ENCODE measurements at places on chromosomes 12 and 14.

DNA sequence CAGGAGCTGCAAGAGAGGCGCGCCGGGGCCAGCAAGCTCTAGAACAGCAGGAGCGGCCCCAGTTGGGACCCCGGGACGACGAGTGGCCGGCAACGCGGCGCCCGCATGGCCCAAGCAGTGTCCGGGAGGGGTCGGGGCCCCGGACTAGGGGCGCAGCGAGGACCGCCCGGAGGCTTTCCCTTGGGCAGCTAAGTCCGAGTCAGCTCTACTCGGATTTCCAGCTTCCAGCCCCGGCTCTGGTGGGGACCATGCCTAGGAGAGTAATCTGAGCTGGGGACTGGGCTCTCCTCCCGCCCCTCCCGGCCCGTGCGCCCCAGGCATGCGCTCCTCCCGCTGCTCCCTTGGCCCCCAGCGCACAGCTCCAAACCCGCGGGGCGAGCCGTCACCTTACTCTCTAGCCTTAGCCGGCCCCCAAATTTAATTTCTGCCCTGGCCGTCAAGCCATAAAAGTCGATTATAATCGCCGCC lies 41.6 kb upstream of the CAPRIN2 start:
- peak; percentile 74 for DNase-seq

- DNase-seq: no peak
These were observed 110.2 kb downstream of the NEDD1 start for GRCh38 chr12:97017213-97017612.

DNA sequence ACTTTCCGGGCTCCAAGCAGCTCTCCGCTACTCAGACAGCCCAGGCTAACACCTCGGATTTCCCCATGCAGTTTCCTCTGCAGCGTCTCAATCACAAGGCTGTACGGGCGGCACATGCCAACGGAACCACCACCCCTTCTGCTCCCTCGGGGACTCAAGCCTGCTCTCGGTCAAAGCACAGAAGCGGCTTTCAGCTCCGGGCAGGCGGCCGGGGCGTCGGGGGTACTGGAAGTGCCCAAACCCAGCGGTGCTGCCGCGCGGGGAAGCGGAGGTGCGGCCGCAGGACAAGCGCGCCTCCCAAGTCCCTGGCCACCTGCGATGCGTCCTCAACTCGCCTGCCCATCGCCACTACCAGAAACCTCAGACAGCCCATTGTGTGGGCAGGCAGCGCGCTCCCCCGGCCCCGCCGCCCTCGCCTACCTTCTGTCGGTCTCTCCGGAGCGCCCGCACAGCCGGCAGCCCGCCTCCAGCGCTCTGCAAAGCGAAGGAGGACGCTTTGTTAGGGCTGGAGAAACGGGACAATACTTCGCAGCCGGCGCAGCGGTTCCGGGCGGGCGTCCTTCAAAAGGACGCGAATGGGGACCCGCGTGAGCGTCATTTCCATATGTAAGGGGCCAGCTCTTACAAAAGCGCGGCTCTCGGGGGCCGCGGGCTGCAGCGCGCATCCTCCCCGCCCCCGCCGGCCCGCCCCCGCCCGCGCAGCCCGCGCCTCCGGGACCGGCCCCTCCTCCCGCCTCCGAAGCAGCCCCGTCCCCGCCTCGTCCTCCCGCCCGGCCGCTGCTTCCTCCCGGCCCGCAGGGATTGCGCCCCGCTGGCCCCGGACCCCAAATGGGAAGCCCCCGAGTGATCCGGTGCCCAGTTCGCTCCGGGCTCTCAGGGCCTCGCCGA lies 674 bp downstream of the NIN start:
- DNase-seq: no peak

DNA sequence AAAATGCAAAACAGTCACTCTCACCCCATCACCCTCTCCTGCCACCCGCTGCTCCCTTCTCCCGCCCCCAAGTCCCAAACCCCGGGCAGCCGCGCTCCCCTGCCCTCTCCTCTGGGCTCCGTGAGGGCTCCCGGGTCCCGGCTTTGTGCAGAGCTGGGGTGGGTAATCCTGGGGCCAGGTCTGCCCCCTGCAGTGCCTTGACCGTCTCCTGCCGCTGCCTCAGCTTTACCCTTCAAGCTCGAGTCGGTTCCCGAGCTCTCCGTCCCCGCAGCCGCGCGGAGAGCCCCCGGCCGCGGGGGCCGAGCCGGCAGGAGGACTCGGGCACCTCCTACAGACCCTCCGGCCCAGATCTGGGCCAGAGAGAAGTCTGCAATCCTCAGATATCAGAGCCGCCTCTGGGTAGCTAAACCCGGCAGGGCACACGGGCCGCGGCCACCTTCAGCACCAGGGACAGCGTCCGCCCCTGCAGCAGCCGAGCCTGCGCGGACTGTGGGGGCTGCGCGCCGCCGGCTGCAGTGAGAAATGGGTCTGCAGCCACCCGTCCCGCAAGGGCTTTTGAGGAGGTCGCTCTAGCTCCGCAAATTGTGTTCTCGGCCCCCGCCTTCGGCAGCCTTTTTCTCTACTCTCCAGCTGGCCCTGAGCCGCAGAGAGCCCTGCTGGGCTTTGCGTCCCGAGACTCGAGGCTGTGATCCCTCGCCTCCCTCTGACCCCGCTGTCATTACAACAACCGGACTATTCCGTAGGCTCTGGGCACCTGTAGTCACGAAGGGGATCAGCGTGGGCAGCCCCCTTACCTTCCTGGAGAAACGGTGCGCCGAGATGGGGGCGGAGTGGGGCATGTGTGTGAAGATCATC lies 1.2 kb downstream of the PRMT8 start:
- DNase-seq: peak; percentile 54

GRCh38 chr14:99230208-99231151 lies 41.5 kb downstream of the BCL11B start:
- DNase-seq: peak; percentile 64

DNA sequence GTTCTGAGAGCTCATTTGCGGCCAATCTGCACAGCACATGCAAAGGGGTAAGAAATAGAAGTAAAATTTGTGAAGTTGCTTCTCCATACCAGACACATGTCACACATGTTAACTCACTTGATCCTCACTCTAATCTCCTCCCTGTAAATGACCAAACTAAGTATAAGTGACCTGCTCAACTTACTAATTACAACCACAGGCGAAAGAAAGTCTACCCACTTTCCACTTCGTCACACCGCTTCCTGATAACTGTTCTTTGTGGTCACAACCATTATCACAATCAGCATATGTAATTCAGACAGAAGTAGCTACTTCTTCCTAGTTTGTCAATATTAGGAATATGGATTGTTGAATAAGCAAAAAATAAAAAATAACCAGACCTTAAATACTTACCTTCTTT lies 293.7 kb upstream of the CLEC14A start:
- DNase-seq: no peak

DNA sequence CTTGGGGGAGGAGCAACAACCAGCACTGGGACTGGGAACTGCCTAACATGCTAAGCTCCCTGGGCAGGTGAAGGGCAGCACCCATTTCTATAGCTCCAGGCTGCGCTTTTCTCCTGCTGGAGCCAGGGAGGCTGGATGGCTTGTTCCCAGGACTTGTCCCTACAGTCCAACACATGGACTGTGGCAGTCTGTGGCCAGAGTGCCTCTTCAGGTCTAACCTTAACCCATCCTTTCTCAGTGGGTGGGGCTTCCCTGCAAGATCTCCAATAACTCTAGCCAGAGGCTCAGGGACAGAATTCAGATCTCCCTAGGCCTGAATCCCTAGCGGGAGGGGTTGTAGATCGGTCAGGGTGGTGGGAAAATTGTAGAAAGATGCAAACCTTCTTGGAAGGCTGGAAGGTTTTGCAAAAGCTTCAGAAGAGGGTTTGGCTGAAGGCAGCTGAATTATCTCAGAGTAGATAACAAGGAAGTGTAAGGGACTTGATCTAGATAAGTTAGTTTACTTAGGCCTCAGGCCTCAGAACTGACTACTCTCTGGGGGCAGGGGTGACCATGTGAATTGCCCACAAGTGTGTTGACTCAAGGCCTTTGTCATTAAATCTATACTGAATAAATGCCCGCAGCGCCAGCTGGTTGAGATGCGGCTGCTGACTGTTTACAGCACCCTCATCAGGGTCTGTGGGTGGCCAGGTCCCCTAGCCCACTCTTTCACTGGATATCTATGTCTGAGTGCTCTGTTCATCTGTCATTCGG lies 60.7 kb downstream of the SSPN start:
- DNase-seq: no peak

- DNase-seq: no peak
These were observed 851 bp downstream of the YLPM1 start for GRCh38 chr14:74763803-74764531.

Data from fibroblast of skin of abdomen (primary cell).